Epithelial cell of proximal tubule (primary cell): ENCODE measurements at places on chromosomes 16 and 17. TPM values are rescaled to one million over a fixed set of nuclear protein-coding genes. Genes with fewer than 3 reads are reported as not detected.
A peak's percentile ranks its signal among the peaks of the same experiment; 100 is the strongest.

- no peak for DNase-seq
Measured at GRCh38 chr16:87853411-87854052, 15.8 kb downstream of the SLC7A5 start.

HOXB13 gene
- total RNA-seq = not detected in 2 replicates

- no peak for DNase-seq
Measured at GRCh38 chr16:74837056-74837455, 62.4 kb upstream of the FA2H start.

WNT3 gene
- 1.6 and 2.3 TPM in 2 replicates for total RNA-seq

GRCh38 chr17:80781807-80782277, 209.8 kb upstream of the CHMP6 start:
- no peak for DNase-seq

TNFSF13 gene
- 5.2 and 6.4 TPM in 2 replicates for total RNA-seq

PRSS36 gene
- total RNA-seq = 0.29 and 1.3 TPM in 2 replicates

DNA sequence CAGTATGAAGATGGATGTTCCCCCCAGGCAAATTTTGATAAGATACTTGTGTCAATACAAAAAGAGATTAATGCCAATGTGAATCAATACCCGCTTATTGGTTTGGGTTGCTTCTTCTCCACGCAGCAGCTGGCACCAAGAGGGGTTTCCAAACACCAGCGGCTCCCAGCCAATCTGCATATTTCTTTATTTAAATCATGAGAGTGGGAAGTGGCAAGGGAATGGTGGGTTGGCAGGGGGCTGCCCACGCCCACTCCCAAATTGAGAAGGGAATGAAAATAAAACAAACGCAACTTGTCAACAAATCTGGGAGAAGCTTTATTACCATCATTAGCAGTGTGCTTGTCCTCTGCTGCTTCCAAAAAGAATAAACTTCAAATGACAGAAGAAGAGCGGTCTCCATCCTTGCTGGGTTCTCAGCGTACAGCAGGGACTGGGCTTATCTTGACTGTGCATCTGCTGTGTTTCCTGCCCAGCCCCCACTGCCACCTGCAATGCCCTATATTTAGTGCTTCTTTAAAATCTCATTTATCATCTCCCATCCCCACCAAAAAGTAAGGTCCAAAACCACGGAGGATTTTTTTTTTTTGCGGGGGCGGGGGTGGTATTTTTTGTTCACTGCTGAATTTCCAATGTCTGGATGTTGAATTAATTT, 34.9 kb upstream of the C16orf78 start:
- DNase-seq = no peak

DNA sequence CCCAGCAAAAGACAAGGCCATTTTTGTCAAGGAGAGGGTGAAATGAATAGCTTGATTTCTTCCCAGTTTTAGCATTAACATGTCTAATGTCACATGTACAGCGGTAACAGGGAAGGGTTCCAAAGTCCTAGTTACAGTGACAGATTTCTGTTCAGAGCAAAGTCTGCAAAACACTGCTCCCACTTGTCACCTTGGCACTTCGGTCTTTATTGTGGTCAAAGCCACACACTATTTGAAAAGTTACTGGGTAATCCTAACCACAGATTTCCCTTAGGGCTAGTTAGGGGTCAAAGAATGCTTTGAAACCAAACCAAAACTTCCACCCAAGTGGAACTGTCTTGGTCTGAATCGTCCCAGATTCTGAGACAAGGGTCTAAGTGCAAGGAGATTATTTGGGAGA, 455.6 kb downstream of the HS3ST3B1 start:
- DNase-seq = no peak

DNA sequence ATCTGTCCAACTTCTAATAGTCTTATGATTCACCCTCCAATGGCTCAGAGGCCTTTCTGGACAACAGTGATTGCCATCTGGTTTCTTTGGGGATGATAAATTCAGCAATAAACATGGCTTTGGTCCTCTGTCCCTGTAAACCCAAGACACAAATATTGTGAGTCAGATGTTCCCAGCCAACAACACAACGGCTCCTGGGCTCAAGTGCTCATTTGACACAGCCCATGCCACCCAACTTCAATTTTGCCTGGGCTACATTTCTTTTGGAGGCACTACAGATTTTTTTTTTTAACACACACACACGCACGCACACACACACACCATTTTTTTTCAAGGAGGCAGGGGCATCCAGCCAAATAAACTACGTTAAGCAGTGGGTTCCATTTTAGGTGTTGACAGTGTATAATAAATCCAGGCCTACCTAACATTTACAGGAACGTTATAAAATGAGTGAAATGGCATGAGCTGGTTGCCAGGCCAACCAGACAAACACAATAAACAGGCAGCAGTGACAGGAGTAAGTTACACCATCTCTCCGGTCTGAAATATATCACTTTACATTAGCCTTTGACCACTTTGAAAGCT, 939.9 kb upstream of the SOX9 start:
- DNase-seq = peak; percentile 4

DNA sequence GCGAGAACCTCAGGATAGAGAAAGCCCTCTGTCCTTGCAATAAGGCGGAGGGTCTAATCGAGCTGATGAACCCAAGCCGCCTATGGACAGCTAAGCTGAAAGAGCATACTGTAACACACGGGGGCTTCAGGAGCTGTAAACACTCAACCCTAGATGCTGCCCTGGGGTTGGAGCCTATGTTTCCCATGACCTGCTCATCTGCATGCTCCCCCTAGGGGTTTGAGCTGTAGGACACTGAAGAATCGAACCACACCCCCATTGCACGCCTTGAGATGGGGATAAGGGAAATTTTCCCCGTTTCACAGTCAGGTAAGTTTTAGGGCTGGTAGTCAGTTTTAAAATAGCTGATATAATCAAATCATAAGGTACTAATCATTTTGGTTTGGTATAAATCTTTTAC, 675.6 kb upstream of the CDH8 start:
- DNase-seq = no peak

GRCh38 chr17:30248786-30249185, 13.3 kb upstream of the SLC6A4 start:
- DNase-seq = no peak

- no peak for DNase-seq
Measured at GRCh38 chr17:67027031-67027628, 17.2 kb upstream of the CACNG1 start.

DNA sequence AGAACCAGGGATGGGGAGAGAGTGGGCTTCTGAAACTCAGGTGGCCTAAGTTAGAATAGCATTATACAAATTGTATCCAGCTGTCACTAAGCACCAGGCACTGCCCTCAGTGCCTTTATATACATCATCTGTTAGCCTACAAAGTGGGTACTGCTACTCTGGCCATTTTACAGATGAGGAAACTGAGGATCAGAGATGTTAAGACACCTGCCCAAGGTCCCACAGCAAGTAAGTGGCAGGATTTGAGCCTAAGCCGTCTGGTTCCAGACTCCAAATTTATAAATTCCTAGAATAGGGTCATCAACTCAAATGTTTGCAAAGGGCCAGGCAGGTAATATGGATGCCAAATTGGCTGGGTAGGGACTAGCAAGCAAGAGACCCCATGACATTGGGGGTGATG, 2.3 kb downstream of the ORAI3 start:
- DNase-seq = no peak

CCL5 gene
- total RNA-seq = not detected in 2 replicates

KRT27 gene
- not detected in 2 replicates for total RNA-seq
